Activated T-cell treated with anti-CD3 and anti-CD28 coated beads for 4 hours (primary cell): ENCODE measurements at places on chromosomes 4 and X.

DNA sequence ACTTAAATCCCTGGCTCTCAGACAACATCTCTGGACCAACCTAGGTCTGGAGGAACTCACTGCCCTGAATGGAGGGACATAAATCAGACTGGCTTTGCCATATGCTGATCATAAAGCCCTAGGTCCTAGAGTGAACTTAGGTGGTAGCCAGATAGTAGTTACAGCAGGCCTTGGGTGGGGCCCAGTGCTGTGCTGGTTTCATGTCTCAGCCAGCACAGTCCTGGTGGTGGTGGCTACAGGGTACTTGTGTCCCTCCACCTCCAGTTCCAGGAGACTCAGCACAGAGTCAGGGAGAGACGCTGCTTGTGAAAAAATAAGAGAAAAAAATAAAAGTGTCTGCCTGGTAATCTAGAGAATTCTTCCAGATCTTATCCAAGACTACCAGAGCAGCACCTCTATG, 40.3 kb downstream of the GSX2 start:
- DNase-seq = no peak

DNA sequence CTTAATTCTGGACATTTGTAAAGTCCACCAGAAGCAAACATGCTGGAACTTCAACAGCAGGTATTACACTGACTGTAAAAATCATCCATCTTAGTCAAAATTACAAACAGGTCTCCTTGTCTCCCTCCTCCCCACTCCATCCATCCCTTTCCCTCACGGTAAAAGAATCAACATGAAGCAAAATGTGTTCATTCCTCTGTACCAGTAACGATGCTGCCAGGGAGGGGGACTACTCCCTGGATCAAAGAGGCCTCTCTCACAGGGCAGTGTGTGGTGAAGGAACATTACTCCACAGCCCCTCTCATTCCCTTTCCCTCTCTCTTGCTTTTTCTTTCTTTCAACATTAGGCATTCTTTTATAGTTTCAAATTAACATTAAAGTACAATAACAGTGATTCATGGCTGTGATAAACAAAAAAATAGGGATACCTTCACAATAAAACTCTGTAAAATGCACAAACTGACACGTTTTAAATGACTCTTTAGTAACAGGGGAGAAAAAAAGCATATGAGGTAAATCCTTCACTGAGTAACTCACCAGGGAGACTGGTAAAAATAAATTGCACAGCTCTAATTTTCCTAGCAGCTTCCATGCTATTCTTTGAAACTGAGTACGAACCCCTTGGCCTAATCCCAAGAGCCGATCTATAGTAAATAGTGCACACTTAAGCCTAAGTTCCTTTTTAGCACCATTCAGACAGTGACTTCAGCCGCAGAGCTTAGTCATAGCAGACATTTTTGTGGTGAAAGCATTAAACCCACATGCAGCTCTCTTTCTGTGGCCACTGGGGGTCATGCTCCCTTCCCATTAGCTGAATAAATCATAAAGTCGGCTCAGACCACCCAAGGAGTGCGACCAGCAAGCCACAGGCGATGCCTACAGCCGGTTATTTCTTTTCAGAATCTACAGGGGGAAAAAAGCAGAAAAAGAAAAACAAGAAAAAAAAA, 215.6 kb upstream of the GYPA start:
- DNase-seq = no peak

GRCh38 chrX:4560192-4560591, 846.7 kb upstream of the PRKX start:
- DNase-seq = no peak

GRCh38 chrX:121254336-121254735, 206.9 kb downstream of the GLUD2 start:
- DNase-seq = no peak

DNA sequence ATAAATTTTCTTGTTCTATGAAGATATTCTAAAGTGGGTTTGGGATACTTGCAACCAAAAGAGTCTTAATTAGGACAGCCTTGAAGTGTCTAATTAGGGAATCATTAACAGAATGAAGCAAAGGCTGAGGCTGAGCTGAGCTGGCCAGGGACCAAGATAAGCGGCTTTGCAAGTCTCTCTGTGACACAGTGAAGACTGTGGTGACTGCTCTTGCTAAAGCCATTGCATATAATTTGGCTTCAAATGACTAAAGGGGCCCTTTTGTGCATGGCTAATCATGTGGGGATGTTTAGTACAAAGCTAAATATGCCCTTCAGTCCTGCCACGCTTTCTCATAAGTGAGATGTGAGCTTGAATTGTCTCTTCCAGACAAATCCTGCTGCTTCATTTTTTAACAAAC, 31.2 kb upstream of the GYPA start:
- DNase-seq = no peak

DNA sequence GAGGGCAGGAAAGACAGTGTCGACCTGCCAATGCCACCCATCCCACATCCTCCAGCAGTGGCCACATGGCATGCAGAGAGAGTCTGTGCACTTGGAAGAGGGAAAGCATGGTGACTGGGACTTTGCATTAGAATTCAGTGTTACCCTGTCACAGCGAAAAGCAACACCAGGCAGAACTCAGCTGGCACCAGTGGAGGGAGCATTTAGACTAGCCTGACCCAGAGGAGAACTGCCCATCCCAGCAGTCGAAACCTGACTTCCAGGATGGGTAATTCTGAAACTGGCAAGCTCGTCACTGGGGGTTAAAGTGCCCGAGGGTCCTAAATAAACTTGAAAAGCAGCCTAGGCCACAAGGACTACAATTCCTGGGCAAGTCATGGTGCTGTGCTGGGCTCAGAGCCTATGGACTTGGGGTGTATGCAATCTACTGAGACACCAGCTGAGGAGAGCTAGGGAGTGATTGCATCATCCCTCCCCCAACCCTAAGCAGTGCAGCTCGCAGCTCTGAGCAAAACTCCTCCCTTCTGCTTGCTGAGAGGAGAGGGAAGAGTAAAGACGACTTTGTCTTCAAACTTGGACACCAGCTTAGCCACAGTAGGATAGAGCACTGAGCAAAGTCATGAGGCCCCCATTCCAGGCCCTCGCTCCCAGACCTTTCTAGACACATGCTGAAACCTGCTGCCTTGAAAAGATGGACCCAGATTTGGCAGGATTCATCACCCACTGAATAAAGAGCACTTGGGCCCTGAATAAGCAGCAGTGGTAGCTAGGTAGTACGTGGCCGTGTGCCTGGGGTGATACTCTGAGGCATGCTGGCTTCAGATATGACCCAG, 68.8 kb downstream of the DDX60L start:
- no peak for DNase-seq

DNA sequence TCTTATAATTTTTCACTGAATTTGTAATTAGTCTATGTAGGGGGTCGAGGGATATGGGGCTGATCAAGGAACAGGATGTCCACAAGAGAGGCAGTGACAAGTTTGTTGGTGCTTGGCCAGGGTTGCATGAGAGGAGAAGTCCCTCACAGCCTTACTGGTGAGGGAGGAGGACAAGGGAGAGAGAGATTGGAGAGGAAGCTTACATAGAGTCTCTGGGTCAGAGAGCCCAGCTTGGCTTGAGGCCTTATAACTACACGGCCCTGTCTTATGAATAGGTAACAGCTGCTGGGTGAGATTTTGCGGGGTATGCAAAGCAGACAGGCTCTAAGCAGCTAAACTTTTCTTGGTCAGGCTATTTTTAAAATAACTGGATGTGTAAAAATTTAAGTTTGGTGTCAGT, 37.9 kb upstream of the OTUD4 start:
- DNase-seq = no peak

DNA sequence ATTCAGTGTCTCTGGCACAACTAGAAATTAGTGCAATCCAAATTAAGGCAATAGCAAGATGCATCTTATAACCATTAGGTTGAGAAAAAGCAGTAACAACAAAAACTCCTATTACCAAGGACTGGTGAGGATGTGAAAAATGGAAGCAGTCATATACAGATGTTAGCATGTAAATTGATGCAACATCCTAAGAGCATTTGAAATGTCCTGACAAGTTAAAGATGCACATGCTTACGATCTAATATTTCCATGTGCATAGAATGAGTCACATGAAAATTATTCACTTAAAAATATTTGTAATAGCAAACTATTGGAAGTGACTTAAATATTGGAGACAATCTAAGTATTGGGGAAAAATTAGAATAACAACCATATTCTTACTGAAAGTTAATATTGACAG, 163.0 kb downstream of the FAM13A start:
- DNase-seq = no peak

- DNase-seq = no peak
Measured at GRCh38 chrX:71504346-71504745, 28.6 kb upstream of the OGT start.

DNA sequence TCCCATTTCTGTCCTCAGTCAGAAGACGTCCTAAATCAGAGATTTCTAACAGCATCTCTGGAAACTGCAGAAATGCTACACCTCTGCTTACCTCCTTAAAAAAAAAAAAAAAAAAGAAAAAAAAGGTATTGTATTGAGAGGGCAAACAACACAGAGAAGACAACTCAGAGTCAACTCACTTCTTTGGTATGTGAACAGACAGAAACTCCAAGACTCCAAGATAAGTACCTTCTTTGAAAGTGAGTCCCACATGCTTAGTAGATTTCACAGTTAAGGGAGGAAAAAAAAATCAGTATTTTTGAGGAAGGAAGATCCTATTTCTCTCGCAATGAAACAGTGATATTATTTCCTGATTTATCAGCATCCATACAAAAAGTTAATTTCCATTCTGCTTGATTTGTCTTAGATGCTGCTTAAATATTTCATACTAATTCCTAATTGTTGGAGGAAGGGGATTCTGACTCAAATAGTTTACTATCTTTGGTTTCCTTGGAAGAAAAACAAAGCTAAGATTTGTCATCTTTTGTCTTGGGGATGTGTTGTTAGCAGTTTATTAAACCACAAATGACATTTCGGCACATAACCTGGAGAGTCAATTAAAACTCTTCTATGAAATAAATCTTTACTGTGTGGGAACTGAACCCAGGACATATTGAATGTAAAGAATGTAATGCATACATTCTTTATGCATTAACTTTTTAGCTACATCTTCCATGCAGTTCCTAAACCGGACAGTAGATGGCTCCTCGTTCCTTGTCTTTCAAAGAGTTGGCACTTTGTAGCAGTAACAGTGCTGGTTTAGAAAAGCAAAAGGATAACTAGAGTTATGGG, 4.7 kb downstream of the RASGEF1B start:
- peak; percentile 75 for DNase-seq

- DNase-seq = no peak
Measured at GRCh38 chr4:98686043-98686707, 27.8 kb upstream of the TSPAN5 start.

GRCh38 chr4:41456559-41457101, 81.3 kb upstream of the LIMCH1 start:
- DNase-seq = no peak

DNA sequence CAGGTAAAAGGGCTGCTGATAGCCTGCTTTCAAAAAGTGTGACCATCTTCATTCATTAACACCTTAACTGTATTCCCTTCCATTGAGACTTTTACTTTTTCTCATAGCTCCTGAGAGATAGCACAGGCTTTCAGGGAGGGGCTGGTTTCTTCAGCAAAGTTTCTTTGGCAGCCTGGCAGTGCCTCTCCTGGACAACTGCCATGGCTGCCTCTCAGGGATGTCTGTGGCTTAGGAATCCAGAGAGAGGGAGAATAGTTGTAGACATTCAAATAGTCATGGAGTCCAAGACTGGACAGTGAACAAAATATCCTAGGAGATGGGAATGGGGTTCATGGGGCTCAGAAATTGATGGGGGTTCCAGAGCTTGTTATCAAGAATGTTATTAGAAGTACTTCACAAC, 81.1 kb downstream of the FAM47B start:
- DNase-seq = no peak

DNA sequence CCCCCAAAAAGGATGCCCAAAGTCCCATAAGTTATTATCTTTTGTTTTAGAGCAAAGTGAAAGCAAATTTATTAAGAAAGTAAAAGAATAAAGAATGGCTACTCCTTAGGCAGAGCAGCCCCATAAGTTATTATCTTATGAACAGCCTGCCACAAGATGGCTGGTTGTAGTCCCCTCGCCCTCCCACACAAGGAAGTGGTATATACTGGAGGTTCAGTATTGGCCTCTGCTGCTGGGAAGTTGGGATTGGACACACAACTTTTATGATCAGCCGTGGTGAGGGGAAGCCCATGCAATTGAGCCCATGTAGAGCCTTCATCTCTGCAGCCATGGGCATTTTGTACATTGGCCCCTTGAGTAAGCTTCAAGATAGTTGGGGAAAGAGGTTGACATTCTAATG, 8.0 kb upstream of the SMIM10 start:
- DNase-seq = no peak

DNA sequence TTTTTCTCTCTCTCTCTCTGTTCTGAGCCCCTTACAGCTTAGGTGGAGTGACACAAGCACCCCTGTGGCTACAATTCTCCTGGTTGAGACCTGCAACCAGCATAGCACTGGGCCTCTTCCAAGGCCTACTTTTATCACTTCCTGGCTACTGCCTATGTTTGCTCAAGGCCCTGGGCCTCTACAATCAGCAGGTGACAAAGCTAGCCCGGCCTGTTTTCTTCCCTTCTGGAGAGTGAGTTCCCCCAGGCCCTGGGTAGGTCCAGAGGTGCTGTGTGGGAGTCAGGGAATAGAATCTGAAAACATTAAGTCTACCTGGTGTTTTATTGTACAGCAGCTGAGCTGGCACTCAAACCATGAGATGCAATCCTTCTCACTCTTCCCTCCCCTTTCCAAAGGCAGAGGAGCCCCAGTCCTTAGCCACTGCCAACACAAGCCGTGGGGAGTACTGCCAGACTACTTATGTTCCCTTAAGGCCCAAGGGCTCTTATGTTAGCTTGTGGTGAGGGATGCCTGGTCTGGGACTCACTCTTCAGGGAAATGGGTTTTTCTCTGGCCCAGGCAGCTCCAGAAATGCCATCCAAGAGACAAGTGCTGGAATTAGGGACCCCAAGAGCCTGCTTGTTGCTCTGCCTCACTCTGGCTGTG, 23.8 kb upstream of the MAGEC3 start:
- DNase-seq = no peak

DNA sequence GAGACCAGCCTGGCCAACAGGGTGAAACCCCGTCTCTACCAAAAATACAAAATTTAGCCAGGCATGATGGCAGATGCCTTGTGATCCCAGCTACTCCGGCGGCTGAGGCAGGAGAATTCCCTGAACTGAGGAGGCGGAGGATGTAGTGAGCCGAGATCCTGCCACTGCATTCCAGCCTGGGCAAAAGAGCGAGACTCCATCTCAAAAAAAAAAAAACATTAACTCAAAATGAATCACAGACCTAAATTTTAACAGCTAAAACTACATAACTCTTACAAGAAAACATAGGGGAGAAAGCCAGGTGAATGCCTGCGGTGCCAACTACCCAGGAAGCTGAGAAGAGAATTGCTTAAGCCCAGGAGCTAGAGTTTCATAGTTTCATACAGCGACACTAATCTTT, 54.8 kb downstream of the TMEM165 start:
- DNase-seq = no peak

DNA sequence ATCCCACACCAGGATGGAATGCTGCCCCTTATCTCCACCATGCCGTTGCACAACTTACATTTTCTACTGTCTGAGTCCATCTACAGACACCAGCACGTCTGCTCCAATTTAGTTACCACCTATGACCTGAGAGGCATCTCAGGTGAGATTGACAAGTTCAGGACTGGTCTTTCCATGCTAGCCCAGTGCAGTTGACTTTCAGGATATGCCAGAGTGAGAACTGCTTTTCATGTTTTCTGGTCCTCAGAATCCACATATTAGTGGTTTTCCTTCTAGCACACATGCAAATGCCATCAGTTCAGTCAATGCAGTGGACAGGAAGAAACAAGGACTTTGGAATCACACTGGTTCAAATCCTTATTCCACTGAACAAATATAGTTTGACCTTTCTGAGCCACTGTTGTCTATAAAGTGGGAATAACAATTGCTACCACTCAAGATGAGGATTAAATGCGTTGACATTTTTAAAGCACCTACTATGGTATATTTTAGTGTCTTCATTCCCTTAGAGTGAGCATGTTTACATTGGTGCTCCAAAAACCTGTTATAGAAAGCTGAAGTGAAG, 38.1 kb upstream of the ANXA3 start:
- no peak for DNase-seq
